ENCODE measurements at places on chromosomes 3 and 15.

- DNase-seq, result no peak
These were observed 13.1 kb downstream of the SLC7A14 start for GRCh38 chr3:170572665-170573253.

DNA sequence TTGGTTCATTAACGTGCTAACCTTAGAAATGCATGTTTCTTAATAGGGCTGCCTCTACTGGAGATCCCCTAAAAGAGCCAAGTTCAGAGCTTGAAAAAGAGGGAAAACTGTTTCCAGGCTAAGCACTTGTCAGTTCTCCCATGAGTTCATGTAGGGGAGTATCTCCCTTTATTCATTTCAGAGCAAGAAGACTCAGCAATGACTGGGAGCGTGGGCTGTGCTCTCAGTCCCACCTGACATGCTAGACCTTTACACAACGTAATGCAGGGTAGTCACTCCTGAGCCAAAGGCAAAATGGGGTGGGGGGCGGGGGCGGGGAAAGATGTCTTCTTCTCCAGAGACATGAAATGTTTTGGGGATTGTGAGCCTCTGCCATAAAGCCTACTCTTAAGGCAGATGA lies 420.1 kb upstream of the MCTP2 start:
- DNase-seq, result no peak

GRCh38 chr3:40464339-40465110 lies 7.4 kb downstream of the RPL14 start:
- DNase-seq, result no peak

DNA sequence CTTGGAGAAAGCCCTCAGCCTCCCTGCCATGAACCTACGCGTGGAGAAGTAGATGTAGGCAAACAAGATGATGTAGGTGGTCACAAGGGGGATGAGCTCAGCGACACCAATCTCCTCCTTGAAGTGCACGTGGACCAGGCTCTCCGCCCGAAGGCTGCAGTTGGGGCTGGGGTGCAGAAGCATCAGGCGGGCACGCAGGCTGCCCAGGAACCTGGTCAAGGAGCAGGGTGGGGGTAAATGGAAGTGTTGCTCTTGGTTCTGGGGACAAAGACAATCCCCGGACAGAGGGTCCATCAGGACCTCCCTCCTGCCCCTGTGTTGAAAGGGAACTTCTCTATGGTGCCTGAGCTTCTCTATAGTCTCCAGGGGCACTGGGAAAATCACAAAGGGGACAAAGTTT lies 45.1 kb downstream of the PTPN23 start:
- DNase-seq, result no peak

DNA sequence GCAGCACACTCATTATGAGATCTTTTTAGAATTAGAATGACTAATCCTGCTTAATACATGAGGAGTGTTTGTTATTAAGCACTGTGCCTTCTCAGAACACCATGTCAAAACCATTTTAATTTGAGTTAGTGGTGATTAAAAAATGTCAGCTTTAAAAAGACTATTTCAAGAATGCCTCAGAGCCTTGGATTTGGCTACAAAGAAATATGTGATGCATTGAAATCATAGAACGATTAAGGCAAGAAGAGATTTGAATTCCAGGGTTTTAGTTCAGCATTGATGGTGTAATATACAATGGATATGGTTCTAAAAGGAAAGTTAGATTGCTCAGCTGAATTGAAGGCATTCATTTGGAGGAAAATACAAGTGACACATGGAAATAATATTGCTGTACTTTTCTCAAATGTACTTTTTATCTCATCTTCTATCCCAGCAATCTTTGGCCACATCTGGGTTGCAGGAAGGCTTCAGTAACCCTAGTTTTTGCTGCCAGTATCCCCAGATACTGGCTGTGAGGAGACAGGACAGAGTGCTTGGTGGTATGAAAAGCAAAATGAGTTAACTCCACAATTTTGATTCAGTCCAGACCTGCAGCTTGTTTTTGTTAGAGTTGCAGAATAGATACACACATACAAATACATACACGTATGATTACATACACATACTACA lies 303.8 kb downstream of the CLSTN2 start:
- no peak for DNase-seq

GRCh38 chr15:57345584-57345983 lies 30.7 kb upstream of the CGNL1 start:
- DNase-seq, result no peak

- no peak for DNase-seq
These were observed 2.4 kb downstream of the HTD2 start for GRCh38 chr3:58308728-58309127.

DNA sequence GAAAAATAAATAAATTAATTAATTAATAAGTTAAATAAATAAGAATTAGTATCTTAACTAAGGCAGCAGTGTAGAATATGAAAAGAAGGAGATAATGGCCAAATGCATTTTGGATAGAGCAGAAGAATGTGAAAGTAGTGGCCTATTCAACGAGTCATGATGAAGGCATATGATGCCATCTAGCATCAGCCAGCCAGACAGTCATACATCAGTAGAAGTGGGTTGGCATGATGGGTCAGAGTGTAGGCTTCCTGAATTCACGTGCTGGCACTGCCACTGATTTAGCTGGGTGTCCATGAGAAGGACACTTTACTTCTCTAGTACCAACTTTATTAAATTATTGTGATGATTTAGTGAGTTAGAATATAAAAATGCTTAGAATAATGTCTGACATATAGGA lies 256.1 kb upstream of the ARPP21 start:
- no peak for DNase-seq

DNA sequence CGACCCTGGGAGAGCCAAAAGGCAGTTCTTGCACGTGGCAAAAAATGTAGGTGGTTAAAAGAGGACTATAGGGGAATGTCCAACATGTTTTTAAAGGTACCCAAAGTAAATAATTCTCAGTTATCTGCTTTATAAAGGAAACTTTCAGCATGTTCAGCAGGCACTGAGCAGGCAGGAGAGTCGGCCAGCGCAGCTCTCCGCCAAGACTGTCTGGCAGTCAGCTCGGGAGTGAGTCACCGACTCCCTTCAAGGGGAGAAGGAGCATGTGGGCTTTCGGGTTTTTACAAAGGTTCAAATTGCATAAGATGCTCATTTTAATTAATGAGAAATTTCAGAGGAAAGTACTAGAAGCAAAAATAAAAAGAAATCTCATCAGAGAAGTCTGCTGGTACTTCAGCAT lies 7.0 kb downstream of the GABRA5 start:
- no peak for DNase-seq

DNA sequence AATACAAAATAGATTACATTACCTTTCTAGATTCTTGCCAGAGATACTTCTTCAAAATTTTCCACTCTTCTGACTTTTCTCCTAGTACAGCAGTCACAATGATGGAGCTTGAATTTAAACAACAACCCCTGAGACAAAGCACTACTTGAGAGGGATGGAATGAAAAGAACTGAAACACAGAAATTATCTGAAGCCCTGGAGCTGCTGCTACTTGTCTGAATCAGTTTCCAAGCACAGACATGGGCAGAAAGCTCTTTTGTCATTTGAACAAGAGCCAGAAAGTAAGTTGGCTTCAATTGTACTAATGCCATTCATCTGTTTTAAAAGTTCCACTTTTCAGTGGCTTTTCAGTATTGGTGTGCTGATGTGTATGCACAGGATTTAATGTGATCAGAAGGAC lies 718.5 kb upstream of the ARPP21 start:
- DNase-seq, result no peak
